ENCODE measurements at places on chromosomes 6 and 20.

GRCh38 chr6:35213824-35214756, at the start of gene SCUBE3:
TSS of gene SCUBE3 (plus strand) at chr6:35213956. CDS start at chr6:35214419, 463 bp downstream.
- no peak for DNase-seq

GRCh38 chr6:150681578-150682395, 82.1 kb downstream of the PLEKHG1 start:
- DNase-seq: no peak

GRCh38 chr6:90695316-90695715, 108.4 kb upstream of the MAP3K7 start:
- no peak for DNase-seq

DNA sequence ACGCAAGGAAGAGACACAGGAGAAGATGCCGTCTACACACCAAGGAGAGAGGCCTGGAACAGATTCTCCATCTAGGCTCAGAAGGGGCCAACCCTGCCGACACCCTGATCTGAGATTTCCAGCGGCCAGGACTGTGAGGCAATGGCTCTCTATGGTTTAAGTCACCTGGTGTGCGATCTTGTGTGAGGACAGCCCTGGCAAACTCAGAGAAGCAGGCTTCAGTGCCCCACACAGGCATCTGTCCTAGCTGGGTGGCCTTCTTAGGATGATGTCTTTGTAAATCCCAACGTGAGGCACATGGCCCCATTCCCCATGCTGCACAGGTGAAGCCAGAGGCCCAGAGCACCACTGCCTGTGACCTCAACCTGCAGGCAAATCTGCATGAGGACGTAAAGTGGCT, 87.6 kb upstream of the FRMD1 start:
- DNase-seq: no peak

GRCh38 chr6:75094614-75095200, 111.1 kb downstream of the COL12A1 start:
- peak; percentile 80 for DNase-seq

- DNase-seq: no peak
Observed at GRCh38 chr6:26426691-26427450, 13.4 kb upstream of the BTN3A3 start.

Data from amniotic stem cell (primary cell).